Left renal pelvis (tissue), 4 donors: ENCODE measurements at places on chromosomes 1 and 21. TPM values are rescaled to one million over a fixed set of nuclear protein-coding genes. Genes with fewer than 3 reads are reported as not detected.

DNA sequence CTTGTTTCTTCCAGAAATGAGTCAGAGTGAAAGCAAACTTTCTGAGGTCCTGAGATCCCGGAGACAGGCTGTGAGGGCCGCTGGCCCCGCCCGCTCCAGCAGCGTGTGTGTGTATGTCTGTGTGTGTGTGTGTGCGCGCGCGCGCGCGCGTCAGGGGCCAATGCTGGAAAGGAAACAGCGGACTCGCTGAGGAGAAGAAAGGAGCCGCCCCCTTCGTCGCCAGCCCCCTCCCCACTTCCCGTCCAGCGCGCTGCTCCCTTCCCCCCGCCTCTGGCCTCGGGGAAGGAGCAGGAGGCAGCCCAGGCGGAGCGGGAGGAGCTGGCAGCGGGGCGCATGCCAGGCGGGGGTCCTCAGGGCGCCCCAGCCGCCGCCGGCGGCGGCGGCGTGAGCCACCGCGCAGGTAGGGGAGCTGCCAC, at the start of gene DISC1:
DISC1 (plus strand) TSS at position 256 of the 416 bp plus-strand sequence; CDS start at position 334, 78 bp downstream.
- peak; percentile 87 for DNase-seq

The MAGI3 gene
- 15.3 TPM for polyA plus RNA-seq

The CLIC4 gene
- polyA plus RNA-seq, result 168 TPM

The OR2L13 gene
- not detected for polyA plus RNA-seq

The PTAFR gene
- 2.5 TPM for polyA plus RNA-seq

- DNase-seq, result no peak
These were observed 3.3 kb downstream of the CASZ1 start for GRCh38 chr1:10793129-10793651.

The EPHB2 gene
- polyA plus RNA-seq, result 13.0 TPM

DNA sequence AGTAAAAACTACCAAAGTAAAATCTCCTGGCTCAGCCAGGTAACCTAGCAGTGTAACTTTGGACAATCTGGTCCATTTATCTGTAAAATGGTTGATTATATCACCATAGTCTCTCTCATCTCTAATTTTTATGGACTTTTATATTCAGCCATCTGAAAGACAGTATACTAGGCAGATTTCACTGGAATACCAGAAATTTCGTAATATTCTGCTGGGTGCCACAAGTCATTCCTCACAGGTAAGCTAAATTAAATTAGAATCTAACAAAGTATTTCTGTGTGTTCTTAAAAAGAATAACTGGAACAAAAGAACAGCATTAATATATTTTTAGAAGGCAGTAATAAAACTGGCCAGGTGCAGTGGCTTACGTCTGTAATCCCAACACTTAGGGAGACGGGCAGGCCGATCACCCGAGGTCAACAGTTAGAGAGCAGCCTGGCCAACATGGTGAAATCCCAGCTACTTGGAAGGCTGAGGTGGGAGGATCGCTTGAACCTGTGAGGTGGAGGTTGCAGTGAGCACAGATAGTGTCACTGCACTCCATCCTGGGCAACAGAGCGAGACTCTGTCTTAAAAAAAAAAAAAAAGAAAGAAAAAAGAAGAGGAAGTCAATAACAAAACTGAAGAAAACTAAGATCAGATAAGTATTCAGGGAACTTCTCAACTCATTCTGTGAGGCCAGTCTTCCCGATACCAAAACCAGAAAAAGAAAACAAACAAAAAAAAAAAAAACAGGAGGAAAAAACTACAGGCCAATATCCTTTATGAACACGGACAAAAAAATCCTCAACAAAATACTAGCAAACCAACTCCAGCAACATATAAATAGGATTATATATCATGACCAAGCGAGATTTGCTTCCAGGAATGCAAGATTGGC, 35.9 kb downstream of the PIK3R3 start:
- no peak for DNase-seq

The TTC39A gene
- 9.1 TPM for polyA plus RNA-seq

DNA sequence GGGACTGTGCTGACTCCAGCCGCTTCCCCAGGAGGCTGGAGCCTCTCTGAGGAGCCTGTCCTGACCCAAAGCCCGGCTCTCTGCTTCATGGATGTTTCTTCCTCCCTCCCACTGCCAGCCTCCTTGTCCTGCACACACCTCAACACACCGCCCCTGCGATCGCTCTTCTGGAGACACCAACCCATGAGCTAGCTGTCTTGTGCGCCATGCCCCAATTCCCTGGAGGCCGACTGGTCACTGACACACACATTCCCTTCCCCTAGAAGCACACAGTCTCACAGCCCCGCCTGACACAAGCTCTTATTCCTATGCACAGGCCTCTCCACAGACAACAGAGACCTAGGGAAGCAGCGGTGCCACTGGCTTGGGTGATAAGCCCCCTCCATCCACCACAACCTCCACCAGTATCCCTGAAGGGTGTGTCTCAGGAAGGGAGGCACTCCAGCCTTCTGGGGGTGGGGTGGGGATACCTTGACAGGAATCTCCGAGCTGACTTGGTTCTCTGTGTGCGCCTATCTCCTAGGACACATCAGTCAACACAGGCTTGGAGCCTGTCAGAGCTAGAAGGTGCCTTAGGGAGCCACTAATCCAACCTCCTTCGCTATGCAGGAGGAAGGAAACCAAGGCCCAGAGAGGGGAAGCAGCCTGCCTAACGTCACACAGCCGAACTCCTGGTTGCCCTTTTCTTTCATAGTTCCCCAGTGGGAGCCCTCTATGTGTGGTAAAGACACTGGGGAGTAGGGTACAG, 31.1 kb downstream of the AHDC1 start:
- no peak for DNase-seq

- DNase-seq, result no peak
These were observed 6.0 kb downstream of the DMAP1 start for GRCh38 chr1:44219301-44219626.

- DNase-seq, result no peak
These were observed 71.4 kb upstream of the HSPA13 start for GRCh38 chr21:14454016-14455009.

The CSF3R gene
- 2.8 TPM for polyA plus RNA-seq

DNA sequence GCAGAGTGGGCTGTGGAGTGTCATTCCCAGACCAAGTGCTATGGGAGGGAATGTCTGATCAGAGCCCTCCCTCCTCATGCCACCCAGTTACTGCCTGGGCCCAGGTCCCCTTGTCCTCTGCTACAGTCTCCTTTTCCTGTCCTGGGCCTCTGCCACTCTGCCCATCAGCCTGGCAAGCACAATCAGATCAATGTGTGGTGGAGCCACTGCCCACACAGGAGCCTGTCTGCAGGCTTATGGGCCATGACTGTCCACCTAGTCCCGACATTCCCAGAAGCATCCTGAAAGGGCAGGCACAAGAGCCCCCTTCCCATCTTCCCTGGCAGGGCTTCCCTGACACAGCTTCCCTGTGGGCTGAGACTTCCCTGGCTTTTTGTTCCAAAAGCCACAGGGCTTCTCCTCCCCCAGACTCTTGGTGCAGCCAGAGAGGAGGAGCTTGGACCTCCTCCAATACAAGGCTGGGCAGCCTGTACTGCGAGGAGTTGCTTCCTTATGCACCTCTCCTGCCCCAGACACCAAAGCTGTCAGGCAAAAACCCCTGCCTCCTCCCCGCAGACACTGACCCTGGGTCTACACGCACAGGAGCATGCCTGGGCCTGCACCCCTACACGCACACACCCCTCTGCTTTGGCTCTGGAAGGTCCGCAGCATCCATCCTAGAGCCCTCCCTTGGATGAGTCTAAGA, 29.2 kb upstream of the CNTN2 start:
- no peak for DNase-seq

The CD53 gene
- 7.9 TPM for polyA plus RNA-seq

DNA sequence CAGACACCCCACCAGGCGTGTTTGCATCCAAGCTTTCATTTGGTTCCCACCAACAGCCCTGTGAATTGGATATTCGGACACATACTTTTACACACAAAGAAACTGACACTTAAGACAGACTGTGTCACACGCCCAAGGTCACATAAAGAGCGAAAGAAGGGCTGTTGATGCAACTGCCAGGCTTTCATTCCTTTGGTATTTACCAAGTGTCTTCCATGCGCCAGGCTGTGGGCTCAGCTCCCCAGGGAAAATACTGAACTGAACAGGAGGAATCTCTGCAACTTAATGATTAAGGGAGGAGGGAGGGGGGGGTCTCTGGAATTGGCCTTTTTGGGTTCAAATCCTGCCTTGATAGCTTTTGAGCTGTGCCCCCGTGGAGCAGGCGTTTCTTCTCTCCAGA, 122.8 kb downstream of the ACTL8 start:
- DNase-seq, result no peak

The CLEC20A gene
- 0.37 TPM for polyA plus RNA-seq

GRCh38 chr1:232473324-232473723, 156.6 kb downstream of the SIPA1L2 start:
- DNase-seq, result no peak

The AMY2B gene
- 31.4 TPM for polyA plus RNA-seq

- no peak for DNase-seq
These were observed 61.2 kb downstream of the RGS5 start for GRCh38 chr1:163141556-163141955.

DNA sequence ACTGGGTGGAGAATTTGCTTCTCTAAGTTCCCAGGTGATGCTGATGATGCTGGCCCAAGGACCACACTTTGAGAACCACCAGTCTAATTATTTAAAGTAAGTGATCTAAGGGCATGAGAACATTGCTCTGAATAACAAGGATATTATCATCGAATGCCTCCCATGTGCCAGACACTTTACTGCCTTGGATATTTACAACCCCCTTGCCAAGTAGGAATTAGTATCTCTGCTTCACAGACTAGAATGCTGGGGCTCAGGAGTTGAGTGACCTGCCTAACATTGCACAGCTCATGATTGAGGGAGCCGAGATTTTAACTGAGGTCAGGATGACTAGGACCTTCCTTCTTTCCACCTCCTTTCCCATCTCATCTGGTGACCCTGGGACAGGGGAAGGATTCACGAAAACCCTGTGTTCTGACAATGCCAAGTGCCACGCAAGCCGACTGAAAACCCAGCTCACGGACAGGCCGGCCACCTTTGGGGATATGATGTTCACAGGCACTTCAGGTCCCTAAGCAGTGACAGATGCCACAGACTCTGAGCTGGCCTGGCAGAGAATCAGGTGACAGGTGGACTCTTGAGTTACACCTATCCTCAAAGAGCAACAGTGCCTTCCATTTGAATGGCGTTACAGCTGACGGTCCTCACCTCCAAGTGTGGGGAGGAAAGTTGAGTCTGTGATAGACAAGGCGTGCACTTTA, 230.7 kb downstream of the TOMM20 start:
- DNase-seq, result no peak

DNA sequence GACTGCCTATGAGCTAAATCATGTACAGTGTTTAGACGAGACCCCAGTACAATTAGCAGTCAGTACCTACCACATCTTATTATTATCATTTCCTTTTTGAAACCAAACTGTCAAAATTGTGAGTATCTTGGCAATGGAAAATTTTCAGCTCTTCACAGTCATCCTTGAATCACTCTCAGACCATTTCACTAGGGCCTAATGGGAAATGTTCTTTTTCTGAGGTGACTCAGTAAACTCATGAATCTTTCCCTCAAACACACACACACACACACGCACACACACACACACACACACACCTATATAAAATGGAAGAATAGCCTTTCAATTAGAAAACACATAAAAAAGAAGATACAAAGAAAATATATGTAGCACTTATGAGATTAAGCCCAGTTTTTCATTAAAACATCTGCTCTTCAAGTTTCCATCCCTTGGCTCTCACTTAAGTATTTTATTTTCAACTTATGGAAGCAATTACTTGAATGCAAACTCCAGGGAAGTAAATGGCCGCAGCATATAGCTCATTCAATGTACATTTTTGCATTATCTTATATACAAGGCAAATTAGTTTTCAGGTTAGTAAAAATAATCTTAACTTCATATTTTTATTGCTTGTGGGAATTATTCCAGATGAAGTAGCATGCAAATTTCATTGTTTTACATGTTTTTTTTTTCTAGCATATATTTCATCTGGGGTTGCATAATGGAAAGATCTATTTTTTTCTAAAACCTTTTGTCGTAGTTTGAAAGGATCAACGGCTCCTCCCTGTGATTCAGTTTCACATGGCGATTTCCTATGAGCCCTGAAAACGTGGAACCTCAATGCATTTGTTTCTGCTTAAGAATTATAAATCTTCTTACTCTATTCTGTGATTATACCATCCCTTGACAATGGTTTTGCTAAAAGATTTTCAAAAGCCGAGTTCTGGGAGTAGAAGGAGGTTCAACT, 46.3 kb upstream of the TMPRSS15 start:
- no peak for DNase-seq

- DNase-seq, result no peak
These were observed 7.0 kb upstream of the C1orf198 start for GRCh38 chr1:230875370-230875769.

The RPL5 gene
- polyA plus RNA-seq, result 2,463 TPM

The SELENBP1 gene
- 104 TPM for polyA plus RNA-seq

The OPRD1 gene
- polyA plus RNA-seq, result 0.29 TPM

GRCh38 chr1:91148641-91149069, 126.8 kb upstream of the ZNF644 start:
- no peak for DNase-seq

DNA sequence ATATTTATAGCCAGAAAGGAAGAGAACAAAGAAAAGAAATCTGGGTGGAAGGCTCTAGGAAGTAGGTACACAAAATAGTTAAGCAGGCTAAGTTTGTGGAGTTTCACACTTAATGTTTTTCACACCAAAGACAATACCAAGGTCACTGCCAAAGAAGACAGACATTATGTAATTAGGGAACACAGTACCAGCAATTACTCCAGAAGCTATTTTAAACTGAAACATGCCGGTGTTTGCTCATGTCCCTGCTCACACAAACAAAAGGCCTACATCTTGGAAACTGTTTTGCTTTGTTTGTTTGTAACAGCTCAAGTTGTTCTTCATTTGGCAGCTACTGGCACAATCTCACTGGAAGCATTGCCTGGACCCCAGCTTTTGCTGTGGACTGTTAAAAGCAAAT, 88.5 kb upstream of the DAB1 start:
- no peak for DNase-seq

The ARHGEF10L gene
- polyA plus RNA-seq, result 35.9 TPM

The NR5A2 gene
- 1.9 TPM for polyA plus RNA-seq
